CD8-positive, alpha-beta memory T cell (primary cell): ENCODE measurements at places on chromosomes 16 and 17.

DNA sequence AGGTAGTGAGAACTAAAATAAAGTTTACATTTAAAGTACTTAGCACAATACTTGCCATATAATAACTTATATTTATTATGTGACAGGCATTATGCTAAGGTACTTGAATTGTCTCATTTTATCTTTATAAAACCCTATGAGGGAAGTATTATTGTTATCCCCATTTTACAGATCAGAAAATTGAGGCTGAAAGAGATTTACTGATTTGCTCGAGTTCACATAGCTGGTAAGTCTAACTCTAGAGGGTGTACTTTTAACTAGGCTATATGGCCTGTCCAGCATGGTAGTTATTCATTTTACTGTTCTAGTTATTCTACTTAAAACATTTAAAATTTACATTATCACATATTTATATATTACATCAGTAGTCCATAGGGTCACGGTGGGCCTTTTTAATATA is 113.3 kb upstream of the RBL2 start:
- no peak for DNase-seq

DNA sequence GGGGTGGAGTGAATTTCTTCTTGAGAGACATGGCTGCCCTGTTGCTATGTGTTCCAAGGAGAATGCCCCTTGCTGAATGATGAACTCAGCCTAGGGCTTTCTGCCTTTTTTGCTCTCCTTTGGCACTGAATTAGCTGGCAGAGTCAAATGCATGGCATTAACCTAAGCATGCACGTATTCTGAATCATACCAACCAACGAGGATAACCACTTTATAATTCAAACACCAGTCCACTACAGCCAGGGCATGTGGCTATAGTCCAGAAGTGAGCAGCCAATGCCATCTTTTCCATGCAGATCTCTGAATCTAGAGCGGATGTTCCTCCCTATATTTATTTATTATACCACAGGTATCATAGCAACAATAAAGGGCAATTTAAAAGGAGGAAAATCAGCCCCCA is 15.7 kb downstream of the TMIGD1 start:
- no peak for DNase-seq

DNA sequence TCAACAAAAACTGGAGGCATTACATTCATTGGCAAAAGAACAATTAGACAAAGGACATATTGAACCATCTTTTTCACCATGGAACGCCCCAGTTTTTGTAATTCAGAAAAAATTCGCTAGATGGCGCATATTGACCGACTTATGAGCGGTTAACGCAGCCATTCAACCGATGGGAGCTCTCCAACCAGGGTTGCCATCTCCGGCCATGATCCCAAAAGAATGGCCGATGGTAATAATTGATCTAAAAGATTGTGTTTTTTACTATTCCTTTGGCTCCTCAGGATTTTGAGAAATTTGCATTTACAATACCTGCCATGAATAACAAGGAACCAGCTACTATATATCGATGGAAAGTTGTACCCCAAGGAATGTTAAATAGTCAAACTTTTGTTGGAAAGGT is 21.4 kb downstream of the ALOX15B start:
- peak; percentile 54 for DNase-seq

- no peak for DNase-seq
These were observed 3.7 kb downstream of the GGA2 start for GRCh38 chr16:23506606-23506994.

DNA sequence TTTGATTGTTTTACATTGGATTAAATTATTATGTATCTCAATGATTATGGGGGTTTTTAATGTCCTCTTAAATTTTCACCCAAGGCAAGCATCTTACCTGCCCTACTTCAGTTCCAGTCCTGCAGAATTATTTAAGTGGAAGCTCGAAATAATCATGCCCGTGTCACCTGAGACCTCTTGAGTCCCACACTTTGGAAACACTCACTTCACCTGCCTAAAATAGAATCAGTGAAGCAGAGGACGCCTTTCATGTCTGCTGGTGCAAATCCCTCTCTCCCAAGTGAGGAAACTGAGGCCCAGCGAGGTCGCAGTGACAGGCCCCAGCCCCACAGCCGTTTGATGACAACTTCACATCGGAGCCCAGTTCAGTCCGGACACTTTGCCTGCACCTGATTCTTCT is 284.6 kb downstream of the C16orf95 start:
- DNase-seq = no peak

DNA sequence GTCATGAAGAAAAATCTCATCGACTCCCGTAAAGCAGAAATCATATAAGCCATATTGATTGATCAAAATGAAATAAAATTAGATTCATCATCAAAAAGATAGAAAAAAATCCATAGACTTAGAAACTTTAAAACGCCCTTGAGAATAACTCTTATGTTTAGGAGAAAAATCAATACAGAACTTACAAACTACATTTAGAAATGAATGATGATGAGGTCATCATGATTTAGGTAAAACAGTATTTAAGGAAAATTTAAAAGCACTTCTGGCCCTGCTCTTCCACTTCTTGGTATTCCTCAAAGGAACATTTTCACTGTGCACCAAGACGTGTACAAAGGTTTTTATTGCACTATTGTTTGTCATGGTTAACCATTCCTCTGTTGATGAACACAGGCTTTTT is 173.4 kb upstream of the PSMD7 start:
- no peak for DNase-seq

GRCh38 chr17:56599088-56599487 is 5.6 kb downstream of the NOG start:
- DNase-seq = no peak

- no peak for DNase-seq
These were observed 212.6 kb downstream of the ABCC12 start for GRCh38 chr16:47943235-47943634.

GRCh38 chr17:38476549-38476948 is 48.3 kb downstream of the ARHGAP23 start:
- no peak for DNase-seq

DNA sequence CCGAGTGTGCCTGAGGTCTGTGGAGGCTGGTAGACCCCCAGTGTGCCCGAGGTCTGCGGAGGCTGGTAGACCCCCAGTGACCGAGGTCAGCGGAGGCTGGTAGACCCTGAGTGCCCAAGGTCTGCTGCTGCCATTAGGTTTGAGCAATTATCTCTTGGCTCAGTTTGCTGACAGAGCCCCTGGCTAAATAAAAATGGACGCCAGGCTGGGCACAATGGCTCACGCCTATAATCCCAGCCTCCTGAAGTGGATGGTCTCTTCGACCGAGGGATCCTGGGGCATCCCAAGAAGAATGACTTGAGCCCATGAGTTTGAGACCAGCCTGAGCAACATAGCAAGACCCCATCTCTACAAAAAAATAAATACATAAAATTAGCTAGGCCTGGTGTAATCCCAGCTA is 98.7 kb upstream of the ZNF469 start:
- no peak for DNase-seq

- DNase-seq = no peak
These were observed 12.1 kb downstream of the PIMREG start for GRCh38 chr17:6456321-6456720.

GRCh38 chr17:58706351-58707140 is 14.1 kb downstream of the RAD51C start:
- DNase-seq = no peak

GRCh38 chr16:2465653-2466415 is 5.3 kb upstream of the NTN3 start:
- no peak for DNase-seq

DNA sequence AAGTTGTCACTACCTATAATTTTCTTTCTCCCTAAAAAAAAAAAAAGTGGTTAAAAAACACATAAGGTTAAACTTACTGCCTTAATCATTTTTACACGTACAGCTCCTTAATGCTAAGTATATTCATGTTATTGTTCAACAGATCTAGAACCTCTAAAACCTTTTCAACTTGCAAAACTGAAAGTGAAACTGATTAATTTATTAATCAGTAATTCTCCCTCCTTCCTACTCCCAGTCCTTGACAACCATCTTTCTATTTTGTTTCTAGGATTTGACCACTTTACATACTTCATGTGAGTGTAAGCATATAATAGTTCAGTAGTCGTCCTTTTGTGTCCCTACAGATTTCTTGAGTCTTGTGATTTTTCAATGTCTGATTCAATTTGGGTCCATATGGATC is 251.4 kb upstream of the KIF2B start:
- DNase-seq = no peak
